ENCODE measurements at places on chromosomes 3 and 15. TPM values are rescaled to one million over a fixed set of nuclear protein-coding genes. Genes with fewer than 3 reads are reported as not detected.

- DNase-seq = peak; percentile 83
Measured at GRCh38 chr3:123104550-123104949, 37.7 kb downstream of the PDIA5 start.

DNA sequence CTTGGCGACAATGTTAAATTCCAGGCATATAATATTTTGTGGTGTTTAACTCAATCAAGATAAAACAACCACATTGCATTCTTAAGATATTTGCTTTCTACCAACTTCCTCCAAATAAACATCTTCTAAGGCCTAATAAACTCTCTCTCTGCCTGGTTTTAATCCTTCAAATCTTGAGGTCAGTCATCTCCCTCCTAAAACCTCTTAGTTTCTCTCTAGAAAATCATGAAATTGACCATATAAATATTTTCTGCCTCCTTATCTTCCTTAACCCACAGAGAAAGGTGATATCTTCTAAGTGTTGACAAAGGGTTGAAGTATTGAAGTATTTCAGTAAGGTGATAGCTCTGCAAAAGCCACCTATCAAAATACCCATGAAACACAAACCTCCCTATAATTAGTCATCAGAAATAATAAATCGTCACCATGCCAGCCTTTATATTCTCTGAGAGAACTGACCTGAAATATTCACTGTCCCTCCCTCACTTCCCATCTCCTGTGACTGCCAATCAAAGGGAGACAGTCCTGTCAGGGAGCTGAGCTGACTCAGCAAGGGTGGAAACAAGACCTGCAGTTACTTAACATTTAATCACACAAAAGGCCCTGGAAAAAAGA is 1261.1 kb downstream of the ROBO1 start:
- peak; percentile 86 for DNase-seq

ADAMTS17 gene
- total RNA-seq = 0.11 TPM

DNA sequence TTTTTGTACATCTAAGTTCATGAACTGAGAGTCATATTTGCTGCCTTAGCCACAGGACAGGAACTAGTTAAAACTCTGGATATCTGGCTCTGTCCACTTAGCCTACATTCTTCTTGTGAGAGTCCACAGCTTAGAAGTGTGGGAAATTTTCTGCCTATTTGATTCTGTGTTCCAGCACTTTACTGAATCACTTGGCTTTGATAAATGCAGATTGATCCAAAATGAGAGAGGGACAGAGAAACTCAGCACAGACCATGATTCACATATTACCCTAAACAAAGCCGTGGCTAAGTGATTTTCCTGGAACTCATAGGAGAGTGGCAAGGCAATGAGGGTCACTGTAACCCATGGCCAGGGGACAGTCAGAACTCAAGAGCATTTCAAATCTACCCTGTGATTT is 87.5 kb upstream of the CADPS start:
- DNase-seq = no peak

GOLGA6L10 gene
- 0.80 TPM for total RNA-seq

DNA sequence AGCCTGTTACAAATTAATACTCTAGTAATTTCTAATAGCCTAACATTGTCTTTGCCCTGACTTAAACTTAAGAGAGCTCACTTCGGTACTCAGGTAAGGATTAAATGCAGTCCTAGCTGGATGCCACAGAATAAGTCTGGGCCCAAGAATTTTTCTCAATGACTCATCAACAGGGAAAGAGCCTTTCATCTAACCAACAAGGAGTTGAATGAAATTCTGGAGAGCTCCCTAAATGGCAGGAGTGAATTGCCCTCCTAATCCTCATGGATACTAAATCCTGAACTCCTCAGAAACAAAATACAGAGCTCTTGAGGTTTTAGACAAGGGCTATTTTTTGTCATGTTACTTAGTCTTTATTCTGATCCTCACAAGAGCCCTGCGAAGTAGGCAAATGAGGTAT is 159.5 kb downstream of the PLCH1 start:
- no peak for DNase-seq

FSD2 gene
- total RNA-seq = not detected

- peak; percentile 78 for DNase-seq
Measured at GRCh38 chr3:11509173-11510000, 134.3 kb downstream of the VGLL4 start.

DNA sequence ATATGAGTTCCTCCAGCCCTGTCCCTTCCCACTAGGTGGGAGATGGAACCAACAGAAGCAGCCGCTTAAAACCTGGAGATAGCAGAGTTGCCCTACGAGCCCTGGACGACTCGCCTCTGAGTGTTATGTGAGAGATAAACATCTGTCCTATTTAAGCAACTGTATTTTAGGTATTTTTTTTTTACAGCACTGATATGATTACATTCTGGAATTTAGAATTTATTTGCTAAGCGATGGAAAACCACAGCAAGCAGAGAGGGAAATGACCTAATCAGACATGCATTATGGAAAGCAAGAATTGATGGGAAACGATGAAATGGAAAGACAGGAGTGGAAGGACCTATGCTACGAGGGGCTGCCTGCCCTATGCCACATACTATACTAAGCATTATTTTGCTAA is 379.0 kb upstream of the IL12A start:
- DNase-seq = no peak

POPDC2 gene
- total RNA-seq = not detected
